ENCODE measurements at places on chromosomes 1 and 21.

GRCh38 chr1:109759513-109760334 lies 4.0 kb downstream of the EPS8L3 start:
- no peaks in the 10 kb centered on the region for H3K27me3 ChIP-seq
- H3K36me3 ChIP-seq, result no peaks in the 10 kb centered on the region
- no peak for DNase-seq
- H3K4me3 ChIP-seq, result no peak overlapping the region
- H3K4me1 ChIP-seq, result peaks cover 9% of the 10 kb centered on the region

- no peaks in the 10 kb centered on the region for H3K36me3 ChIP-seq
- H3K27ac ChIP-seq, result no peak overlapping the region
- H3K27me3 ChIP-seq, result no peaks in the 10 kb centered on the region
- H3K4me3 ChIP-seq, result no peak overlapping the region
- no peak for DNase-seq
Measured at GRCh38 chr1:158717344-158717743, 3.2 kb downstream of the OR6K3 start.

- H3K4me1 ChIP-seq, result no peaks in the 10 kb centered on the region
- H3K27ac ChIP-seq, result no peak overlapping the region
- no peak for DNase-seq
Measured at GRCh38 chr21:34916446-34916845, 132.7 kb downstream of the RUNX1 start.

DNA sequence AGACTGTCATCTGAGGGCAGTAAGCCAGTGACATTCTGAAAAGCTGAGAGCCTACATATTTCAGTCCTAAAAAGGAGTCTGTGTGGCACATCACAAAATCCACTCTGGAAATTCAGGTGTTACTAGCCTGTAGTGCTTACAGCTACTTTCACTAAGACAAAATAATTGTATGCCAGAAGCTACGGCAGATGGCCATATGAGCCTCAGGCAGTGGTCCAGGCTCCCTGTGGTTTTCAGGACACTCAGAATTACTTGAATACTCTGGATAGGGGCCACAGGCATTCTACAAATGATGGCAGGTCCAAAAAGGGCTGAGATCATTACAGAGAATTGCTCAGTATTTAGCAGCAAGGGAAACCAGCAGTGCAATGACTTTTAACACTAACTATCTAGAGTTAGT lies 527.1 kb downstream of the MRPL39 start:
- DNase-seq, result no peak
- H3K4me3 ChIP-seq, result no peak overlapping the region
- no peaks in the 10 kb centered on the region for H3K27me3 ChIP-seq
- no peaks in the 10 kb centered on the region for H3K36me3 ChIP-seq
- no peak overlapping the region for H3K27ac ChIP-seq

GRCh38 chr1:182507685-182508084 lies 57.7 kb downstream of the RGSL1 start:
- DNase-seq, result no peak
- no peak overlapping the region for H3K4me3 ChIP-seq
- H3K36me3 ChIP-seq, result no peaks in the 10 kb centered on the region
- no peaks in the 10 kb centered on the region for H3K4me1 ChIP-seq
- H3K27me3 ChIP-seq, result no peaks in the 10 kb centered on the region

DNA sequence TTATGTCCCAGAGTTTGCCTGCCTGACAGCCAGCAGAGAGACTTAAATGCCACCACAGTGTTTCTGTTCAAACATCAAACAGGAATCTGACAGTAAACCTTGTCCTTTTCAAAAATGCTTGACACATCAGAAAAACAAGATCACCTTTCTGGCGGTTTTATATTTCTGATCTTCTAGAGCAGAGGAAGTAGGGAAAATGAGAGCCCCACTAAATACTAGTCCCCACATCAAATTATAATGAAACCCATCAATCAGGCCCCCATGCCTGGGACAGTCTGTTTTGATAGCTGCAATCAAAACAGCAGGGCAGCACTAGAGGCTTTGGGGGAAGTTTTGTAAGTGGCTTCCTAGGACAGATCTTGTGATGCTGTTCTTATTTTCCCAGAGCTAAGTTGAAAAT lies 129.3 kb downstream of the CNIH3 start:
- no peak overlapping the region for H3K27ac ChIP-seq
- no peak overlapping the region for H3K4me3 ChIP-seq
- H3K36me3 ChIP-seq, result no peaks in the 10 kb centered on the region
- no peaks in the 10 kb centered on the region for H3K27me3 ChIP-seq
- no peaks in the 10 kb centered on the region for H3K4me1 ChIP-seq

DNA sequence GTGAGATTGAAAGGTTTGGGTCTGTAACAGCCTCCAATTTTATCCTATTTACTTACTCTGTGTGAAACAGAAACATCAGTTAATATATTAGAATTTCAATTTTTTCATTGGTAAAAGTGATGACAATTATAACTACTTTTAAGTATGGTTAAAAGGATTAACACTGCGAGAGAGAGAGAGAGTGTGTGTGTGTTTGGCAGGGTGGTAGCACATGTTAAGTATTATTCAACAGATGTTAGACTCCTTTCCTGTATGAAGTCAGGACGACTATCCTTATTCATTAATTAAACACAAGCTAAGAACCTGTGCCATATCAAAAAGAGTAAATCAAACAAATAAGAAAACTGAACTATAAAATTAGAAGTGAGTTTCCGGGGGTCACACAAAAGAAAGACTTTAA lies 662.5 kb downstream of the PLPP3 start:
- H3K36me3 ChIP-seq, result no peaks in the 10 kb centered on the region
- DNase-seq, result no peak
- no peak overlapping the region for H3K4me3 ChIP-seq
- H3K27me3 ChIP-seq, result no peaks in the 10 kb centered on the region
- no peak overlapping the region for H3K27ac ChIP-seq

DNA sequence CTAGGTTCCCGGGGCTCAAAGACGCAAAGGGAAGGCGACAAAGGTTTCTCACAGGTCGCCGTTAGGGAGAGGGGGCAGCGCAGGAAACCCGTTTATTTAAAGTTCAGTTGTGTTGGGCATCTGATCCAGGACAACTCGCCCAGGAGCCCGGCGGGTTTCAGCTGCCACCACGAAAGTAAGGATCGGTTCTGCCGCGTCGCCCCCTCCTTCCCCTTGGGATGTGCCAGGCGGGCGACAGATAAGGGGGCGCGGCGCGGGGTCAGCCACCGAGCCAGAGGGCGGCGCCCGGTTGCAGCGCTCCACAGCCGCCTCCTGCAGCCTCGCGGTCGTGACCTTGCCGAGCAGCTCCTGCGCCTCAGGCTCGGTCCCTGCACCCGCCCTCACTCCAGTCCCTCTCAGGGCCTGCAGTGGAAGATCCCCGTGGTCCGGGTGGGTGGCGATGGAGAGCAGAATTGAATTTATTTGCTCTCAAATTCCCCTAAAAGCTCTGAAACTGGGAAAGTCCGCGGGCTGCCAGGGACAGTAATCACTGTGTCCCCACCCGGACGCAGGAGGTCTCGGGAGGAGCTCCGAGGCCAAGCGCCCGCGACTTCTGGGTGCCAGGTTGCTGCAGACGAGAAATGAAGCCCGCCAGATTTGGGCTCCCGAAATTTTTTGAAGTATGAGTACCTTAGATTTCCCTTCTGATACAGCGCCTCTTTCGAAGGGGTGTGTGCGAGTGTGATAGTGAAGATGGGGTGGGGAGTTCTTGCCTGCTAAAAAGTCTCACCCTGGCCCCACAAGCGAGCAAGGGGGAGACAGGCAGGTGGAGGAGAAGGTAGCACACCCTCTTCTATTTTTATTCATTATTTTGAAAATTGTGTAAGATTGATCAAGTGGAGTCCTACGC lies 28.4 kb upstream of the NFIA start:
- H3K4me1 ChIP-seq, result peaks cover 17% of the 10 kb centered on the region
- H3K4me3 ChIP-seq, result peak overlapping the region; percentile 42
- H3K27me3 ChIP-seq, result no peaks in the 10 kb centered on the region
- no peaks in the 10 kb centered on the region for H3K36me3 ChIP-seq
- H3K27ac ChIP-seq, result peak overlapping the region; percentile 99

- no peak for DNase-seq
- H3K27me3 ChIP-seq, result no peaks in the 10 kb centered on the region
- peak overlapping the region; percentile 79 for H3K27ac ChIP-seq
- H3K4me3 ChIP-seq, result peak overlapping the region; percentile 21
- peaks cover 70% of the 10 kb centered on the region for H3K4me1 ChIP-seq
Measured at GRCh38 chr1:14136881-14137280, 436.9 kb downstream of the PRDM2 start.

GRCh38 chr1:17258116-17258757 lies 9.3 kb downstream of the PADI3 start:
- H3K4me1 ChIP-seq, result peaks cover 12% of the 10 kb centered on the region
- no peaks in the 10 kb centered on the region for H3K36me3 ChIP-seq
- no peak for DNase-seq
- no peak overlapping the region for H3K4me3 ChIP-seq
- peak overlapping the region; percentile 48 for H3K27ac ChIP-seq

GRCh38 chr1:47569681-47570470 lies 132.0 kb downstream of the FOXD2 start:
- no peaks in the 10 kb centered on the region for H3K27me3 ChIP-seq
- no peaks in the 10 kb centered on the region for H3K36me3 ChIP-seq
- peak overlapping the region; percentile 54 for H3K27ac ChIP-seq
- no peak overlapping the region for H3K4me3 ChIP-seq
- peaks cover 7% of the 10 kb centered on the region for H3K4me1 ChIP-seq
- DNase-seq, result no peak

GRCh38 chr1:3009021-3009420 lies 12.2 kb upstream of the ACTRT2 start:
- H3K4me3 ChIP-seq, result no peak overlapping the region
- H3K36me3 ChIP-seq, result no peaks in the 10 kb centered on the region
- H3K27me3 ChIP-seq, result no peaks in the 10 kb centered on the region
- no peak overlapping the region for H3K27ac ChIP-seq
- H3K4me1 ChIP-seq, result peaks cover 13% of the 10 kb centered on the region

DNA sequence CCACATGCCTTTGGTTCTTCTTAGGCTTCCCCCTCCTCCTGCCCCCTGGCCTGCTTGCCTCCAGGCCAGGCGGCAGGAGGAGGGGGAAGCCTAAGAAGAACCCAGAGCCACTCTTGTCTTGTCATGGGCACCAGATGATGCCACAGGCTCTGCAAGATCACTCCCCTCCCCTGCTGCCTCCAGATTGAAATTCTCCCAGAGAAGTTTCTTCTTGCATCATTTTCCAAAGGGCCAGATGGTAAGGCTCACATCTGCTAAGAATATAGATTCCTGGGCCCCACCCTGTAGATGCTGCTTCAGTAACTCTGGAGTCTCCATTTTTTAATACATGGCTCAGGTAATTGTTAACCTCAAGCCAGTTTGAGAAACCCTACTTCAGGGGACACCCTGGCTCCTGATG lies 60.8 kb downstream of the FAM163A start:
- H3K36me3 ChIP-seq, result no peaks in the 10 kb centered on the region
- no peaks in the 10 kb centered on the region for H3K4me1 ChIP-seq
- no peak overlapping the region for H3K4me3 ChIP-seq

DNA sequence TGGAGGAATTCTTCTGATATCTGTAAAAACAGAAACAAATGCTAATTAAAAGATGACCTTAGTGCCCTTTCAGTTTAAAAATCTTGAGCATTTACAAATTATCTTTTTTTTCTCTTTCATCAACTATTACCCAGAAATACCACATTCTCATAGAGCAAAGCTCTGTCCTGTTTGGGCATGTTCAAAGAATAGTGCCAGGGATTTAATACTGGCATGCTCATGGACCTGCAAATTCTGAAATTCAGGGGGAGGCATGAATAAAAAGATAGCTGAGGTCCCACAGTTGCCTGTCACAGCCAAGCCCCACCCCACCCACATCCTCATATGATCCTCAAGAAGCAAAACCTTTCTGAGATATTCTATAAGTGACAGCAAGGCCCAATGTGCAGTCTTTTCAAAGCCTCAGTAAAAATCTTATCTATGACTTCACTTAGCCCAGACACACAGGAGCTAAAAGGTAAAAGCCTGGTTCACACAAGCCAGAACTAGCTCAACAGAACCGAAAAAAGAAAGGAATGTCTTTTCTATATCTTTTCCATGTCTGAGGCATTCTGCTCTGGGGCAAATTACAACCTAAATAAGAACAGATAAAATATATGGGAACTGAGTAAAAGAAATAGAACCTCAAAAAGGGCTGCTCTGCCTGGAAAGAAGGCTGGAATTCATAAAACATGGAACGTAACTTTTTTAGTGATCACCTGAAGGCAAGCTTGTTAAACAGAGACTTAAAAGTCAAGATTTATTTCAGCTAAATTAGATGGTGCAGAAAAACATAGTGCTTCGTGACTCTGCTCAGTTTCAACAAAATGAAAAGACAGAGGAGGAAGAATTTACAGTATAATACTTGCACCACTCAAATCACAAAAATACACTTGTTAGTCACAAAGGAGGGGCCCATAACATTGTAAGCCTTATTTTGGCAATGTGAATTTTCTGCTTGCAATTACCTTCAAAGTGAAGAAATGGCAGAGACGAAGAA lies 11.0 kb downstream of the WLS start:
- H3K27ac ChIP-seq, result peak overlapping the region; percentile 51
- H3K4me3 ChIP-seq, result no peak overlapping the region
- DNase-seq, result no peak
- peaks cover 54% of the 10 kb centered on the region for H3K4me1 ChIP-seq
- H3K27me3 ChIP-seq, result no peaks in the 10 kb centered on the region

DNA sequence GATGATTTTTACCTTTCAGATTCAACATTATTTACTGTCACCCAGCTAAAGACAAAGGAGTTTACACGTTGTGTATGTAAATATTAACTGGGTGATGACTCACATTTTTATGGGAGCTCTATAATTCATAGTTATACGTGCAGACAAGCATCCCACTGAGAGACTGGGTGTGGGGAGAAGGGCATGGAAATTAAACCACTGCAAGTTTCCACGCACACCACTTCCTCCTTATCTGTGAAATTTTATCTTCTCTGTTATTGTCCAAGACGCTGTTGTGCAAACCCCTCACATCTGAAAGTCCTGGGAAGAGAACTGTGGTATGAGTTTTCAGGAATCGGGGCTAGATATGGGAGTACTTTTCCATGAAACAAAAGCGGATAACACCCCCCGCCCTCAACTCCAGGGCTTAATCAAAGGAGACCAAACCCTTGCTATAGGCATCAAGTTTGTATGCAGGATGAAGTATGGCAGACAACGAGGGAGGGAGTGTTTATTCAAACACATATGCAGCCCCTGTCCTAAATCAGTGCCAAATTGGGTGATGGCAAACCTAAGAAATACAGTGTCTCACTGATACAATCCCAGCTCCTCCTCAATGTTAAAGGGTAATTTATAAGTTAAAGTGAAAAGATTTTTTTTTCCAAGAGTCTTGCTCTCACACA lies 23.3 kb upstream of the DPT start:
- H3K4me3 ChIP-seq, result no peak overlapping the region
- H3K4me1 ChIP-seq, result no peaks in the 10 kb centered on the region
- no peak for DNase-seq
- H3K27ac ChIP-seq, result no peak overlapping the region
- no peaks in the 10 kb centered on the region for H3K27me3 ChIP-seq

- no peaks in the 10 kb centered on the region for H3K27me3 ChIP-seq
- H3K36me3 ChIP-seq, result no peaks in the 10 kb centered on the region
- no peak overlapping the region for H3K4me3 ChIP-seq
- no peak for DNase-seq
Measured at GRCh38 chr1:93111561-93111960, 32.5 kb downstream of the MTF2 start.

DNA sequence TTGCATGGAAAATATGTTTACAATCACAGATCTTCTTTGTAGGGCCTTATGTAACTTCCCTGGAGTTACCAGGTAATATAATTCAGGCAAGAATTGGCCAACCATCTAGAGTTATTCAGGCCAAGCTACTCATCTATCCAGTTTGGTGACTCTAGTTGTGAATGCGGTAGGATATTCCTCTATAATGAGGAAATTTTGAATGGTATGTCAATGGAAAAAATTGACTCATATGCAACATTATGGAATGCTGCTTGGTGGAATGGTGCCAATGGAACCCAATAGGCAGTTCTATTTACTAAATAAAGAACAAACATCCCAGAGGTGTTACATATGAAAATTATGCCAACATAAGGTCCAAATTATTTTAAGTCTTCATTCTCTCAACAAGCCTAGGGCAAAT lies 5.6 kb upstream of the TNFSF18 start:
- H3K27me3 ChIP-seq, result no peaks in the 10 kb centered on the region
- no peak for DNase-seq
- H3K36me3 ChIP-seq, result no peaks in the 10 kb centered on the region
- H3K27ac ChIP-seq, result no peak overlapping the region
